NCI-H226 (cell line): ENCODE measurements at places on chromosomes 1 and 21.

DNA sequence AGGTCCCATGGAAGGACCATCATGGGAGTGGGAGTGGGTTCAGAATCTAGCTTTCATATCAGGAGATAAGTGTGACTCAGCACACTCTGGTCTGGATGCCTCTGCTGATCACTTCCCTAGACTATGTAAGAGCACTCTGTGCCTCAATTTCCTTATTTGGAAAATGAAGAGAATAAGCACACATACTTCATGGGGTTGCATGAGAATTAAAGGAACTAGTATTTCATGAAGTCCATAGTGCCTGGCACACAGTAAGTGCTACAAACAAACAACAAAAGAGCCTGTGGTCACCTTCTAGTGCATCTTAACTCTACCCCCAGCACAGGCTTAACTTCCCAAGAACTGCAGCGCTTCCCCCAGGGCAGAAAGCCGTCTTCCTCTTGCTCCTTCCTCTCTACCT lies 9.6 kb upstream of the IL20 start:
- no peak for DNase-seq

DNA sequence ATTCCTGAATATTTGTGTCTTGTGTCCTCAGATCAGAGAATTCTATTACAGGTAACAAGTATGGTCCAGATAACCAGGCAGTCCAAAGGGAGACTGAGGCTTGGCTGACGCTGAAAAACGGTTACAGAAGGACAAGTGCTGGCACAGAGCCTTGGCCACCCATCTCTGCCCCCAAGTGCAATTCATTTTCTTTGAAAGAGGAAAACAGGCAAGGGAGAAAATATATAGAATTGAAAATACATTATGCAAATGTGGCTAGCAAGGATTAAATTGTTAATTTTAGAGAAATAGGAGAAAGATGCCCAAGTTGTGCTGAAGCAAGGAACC lies 1.2 kb downstream of the SORT1 start:
- no peak for DNase-seq

GRCh38 chr1:201094832-201095231 lies 17.4 kb downstream of the CACNA1S start:
- DNase-seq, result no peak

DNA sequence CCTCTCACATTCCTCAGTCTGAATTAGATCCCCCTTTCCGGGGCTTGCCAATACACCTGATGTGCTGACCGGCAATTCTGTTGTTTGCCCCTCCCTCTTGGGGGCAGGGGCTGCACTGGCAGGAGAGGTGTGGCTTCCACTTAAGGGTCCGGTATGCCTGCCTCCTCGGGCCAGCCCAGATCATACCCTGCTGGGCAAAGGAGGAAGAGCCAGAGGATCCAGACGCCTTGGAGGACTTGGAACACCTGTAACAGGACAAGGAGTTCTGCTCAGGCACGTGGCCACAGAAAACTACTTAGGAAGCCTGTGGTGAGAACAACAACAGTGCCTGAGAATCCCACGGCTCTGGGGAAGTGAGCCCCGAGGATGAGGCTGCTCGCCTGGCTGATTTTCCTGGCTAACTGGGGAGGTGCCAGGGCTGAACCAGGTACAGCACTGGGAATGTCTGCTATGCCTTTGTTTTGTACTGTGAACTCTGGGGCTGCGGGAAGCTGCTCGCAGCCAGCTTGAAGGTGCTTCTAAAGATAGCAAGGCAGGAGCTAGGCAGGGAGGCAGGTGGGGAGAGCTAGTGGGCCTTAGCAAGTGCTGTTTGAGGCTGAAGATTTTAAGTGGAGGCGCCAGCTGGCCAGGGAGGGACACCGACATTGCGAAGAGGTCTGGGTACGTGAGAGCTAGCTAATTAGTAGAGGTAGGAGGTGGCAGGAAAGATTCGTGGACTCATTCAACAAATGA lies at the start of gene SMPDL3B:
Gene SMPDL3B, plus strand, starts transcription at position 183 of the 732 bp plus-strand sequence. Its CDS starts 184 bp downstream, at position 367.
- DNase-seq, result peak; percentile 28

GRCh38 chr1:10620776-10621175 lies 146.0 kb downstream of the PEX14 start:
- DNase-seq, result no peak

DNA sequence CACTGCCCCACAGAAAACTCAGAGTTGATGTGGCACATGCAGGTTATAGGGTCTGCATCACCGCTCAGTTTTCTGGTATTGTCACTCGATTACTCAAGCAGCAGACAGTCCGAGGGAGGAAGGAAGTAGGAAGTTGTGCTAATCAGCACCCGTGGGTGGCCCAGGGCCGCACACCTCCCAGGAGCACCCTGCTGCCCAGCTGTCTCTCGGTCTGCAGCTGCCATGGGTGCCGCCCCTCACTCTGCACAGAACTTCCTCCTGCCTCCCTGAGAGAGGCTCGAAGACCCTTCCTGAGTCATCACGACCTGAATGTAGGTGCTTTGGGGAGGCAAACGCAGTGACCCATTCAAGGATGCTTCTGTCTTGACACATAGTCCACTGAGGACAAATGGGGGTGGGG lies 4.2 kb upstream of the TFF3 start:
- DNase-seq, result no peak

DNA sequence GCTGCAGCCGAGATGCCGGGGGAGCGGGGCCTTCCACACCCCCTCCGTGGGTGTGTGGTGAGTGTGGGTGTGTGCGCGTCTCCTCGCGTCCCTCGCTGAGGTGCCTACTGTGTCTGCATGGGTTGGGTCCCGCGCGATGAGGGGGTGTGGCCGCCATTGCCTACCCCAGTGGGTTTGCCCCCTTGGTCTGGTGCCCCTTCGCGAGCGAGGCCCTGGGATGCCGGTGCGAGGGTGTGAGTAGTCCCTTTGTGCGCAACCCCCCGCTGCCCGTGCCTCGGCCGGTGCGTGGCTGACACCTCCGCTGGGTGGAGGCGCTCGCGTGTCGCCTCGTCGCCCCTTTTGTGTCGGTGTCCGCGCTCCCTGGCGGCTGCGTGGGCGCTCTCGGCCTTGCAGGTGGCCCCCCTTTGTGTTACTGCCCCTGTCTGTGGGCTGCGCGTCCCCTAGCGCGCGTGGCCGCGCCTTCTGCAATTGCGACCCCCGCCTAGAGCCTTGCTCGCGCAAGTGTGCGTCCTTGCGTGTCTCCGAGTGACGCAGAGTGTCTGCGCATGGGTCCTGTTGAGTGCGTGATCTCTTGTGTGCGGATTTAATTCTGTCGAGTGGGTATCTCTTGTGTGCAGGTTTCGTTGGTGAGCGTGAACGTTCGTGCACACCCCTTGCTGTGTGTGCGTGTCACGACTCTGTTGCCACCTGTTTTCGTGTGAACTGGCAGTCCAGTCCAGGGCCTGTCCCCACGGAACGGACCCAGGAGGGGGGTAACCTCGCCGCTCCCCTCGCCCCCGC lies 553 bp downstream of the TTC3 start:
- DNase-seq, result no peak

DNA sequence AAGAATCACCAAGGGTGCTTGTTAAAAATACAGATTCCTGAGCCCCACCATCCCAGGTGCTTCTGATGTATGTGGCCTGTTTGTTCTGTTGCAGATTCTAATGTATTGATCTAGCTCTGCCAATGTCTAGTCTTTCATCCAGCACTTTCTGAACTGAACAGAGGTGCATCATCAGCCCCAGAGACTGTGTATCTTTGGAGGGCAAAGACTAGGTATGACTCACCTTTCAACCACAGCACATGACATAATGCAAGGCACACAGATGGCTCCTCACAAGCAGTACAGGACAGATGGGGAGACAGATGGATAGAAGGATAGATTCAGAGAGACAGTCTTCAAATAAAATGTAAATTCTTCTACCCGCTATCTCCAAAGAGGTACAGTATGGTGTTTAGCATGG lies 32.3 kb downstream of the CD58 start:
- peak; percentile 44 for DNase-seq

GRCh38 chr1:185734929-185735700 lies 924 bp downstream of the HMCN1 start:
- no peak for DNase-seq

GRCh38 chr1:2294033-2294724 lies 66.1 kb downstream of the SKI start:
- DNase-seq, result no peak

- DNase-seq, result no peak
Measured at GRCh38 chr21:46064870-46065214, 33.1 kb upstream of the COL6A2 start.

- DNase-seq, result no peak
Measured at GRCh38 chr21:43717967-43718871, 710 bp upstream of the PDXK start.

DNA sequence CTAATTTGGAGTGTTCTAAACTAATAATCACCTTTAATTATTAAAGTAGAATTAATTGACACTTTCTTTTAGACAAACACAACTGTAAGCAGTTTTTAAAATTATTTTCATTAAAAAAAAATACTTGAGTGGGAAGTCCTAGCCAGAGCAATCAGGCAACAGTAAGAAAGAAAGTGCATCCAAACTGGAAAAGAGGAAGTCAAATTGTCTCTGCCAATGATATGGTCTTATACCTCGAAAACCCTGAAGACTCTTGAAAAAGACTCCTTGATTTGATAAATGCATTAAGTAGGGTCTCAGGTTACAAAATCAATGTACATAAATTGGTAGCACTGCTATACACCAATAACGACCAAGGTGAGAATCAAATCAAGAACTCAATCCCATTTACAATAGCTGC lies 83.0 kb upstream of the GADD45A start:
- DNase-seq, result no peak

DNA sequence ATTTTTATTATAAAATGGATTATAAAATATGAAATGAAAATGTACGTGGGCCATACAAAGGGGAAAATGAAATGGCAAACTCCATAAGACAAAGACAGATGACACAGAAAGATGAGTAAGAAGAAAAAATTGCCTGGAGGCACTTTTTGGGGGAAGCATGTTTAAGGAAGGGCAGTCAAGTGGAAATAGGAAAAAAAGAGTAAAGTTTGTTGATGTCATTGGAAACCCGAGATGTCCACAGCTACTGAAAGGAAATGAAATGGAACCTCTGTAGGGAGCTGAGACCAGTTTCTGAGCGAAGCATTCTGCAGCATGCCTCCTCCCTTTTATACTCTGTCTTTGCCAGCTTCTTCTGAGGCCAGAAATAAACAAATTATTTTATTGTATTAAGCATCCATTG lies 203.4 kb upstream of the UBE2U start:
- peak; percentile 74 for DNase-seq

DNA sequence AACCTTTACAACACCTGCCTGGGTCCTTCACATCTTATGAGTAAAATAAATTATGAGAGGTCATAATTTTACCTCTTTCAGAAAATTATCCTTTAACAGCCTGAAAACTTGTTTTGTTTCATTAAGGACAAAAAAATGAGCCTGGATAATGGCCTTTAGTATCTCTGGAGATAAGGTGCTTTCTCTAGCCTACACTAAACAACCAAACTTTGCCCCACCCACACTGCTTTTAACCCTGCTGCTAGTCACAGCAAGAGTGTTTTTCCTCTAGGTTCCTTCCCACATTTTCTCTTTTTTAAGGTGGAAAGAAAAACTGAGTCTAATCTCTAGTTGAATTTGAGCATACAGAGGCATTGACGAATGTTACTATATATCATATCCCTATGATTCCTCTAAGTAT lies 101.7 kb upstream of the KRTAP19-8 start:
- DNase-seq, result no peak

DNA sequence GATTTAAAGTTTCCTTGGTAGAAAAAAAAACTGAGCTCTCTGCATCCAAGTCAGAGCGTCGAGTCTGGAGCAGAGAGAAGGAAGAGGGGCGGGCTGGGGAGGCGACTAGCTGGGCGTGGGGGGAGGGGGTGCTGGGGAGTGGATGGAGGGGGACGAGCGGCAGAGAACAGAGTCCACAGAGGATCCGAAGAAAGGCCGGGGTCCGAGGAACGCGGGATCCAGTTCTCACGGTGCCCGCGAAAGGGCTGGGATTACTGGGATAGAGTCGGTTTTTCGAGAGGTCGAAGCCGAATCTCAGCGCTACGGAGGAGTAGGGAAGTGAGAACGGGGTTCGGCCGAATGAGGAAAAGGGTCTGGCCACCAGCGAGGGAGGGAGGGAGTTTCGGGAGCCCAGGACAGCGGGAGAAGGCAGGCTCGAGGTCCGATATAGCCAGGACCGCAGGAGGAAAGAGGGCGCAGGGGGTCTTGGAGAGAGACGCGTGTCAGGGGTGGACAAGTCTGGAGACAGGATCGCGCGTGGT lies 665 bp downstream of the DAB1 start:
- DNase-seq, result no peak

GRCh38 chr21:45169682-45170081 lies 95.3 kb downstream of the ADARB1 start:
- DNase-seq, result no peak

- DNase-seq, result no peak
Measured at GRCh38 chr1:220787069-220787619, 431 bp downstream of the MTARC1 start.

GRCh38 chr1:12851779-12852178 lies 3.3 kb upstream of the HNRNPCL1 start:
- peak; percentile 88 for DNase-seq

DNA sequence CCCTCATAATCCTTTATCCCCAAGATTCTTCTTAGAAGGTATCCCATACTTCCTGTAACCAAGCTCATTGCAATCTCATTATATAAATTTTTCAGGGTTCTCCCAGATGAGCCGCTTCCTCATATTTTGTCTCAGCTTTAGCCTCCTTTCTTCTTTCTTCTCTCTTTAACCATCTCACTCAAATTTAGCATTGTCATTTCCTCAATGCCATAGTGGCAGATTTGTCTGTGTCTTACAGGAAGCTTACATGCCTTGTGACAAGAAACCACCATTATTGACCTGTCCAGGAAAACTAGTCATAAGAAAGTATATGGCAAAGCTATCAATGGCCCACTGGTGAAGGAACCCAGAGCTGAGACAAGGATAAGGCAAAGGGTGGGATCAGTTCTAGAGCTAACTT lies 6.0 kb upstream of the FCRL2 start:
- no peak for DNase-seq

DNA sequence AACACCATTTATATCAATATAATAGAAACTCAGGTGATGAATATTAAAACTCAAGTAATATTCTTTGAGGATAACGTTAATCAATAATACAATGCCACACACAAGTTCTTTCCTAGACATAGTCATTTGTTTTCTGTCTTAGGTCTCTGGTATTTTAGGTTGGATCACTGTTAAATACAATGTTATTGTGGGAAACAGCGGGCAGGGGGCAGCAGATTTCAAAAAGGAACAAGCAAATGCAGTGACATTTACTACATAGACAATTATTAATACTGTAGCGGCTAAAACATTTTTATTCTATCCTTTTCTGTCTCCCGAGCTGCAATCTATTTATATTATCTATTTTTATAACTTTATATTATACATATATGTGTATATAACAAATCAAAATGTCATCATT lies 186.4 kb upstream of the ZNHIT6 start:
- no peak for DNase-seq
